Colonic mucosa (tissue), 4 donors: ENCODE measurements at places on chromosomes 2 and 18. TPM values are rescaled to one million over a fixed set of nuclear protein-coding genes. Genes with fewer than 3 reads are reported as not detected.

Gene APLF
- 0.96 TPM for total RNA-seq

- no peak for DNase-seq
These were observed 609.1 kb upstream of the SYT4 start for GRCh38 chr18:43886341-43886740.

GRCh38 chr2:215678094-215678493 is 242.2 kb upstream of the FN1 start:
- no peak for DNase-seq

GRCh38 chr2:152542995-152543481 is 174.2 kb downstream of the PRPF40A start:
- no peak for DNase-seq

Gene CPO
- total RNA-seq: not detected
